ENCODE measurements at places on chromosomes 6 and 20.

DNA sequence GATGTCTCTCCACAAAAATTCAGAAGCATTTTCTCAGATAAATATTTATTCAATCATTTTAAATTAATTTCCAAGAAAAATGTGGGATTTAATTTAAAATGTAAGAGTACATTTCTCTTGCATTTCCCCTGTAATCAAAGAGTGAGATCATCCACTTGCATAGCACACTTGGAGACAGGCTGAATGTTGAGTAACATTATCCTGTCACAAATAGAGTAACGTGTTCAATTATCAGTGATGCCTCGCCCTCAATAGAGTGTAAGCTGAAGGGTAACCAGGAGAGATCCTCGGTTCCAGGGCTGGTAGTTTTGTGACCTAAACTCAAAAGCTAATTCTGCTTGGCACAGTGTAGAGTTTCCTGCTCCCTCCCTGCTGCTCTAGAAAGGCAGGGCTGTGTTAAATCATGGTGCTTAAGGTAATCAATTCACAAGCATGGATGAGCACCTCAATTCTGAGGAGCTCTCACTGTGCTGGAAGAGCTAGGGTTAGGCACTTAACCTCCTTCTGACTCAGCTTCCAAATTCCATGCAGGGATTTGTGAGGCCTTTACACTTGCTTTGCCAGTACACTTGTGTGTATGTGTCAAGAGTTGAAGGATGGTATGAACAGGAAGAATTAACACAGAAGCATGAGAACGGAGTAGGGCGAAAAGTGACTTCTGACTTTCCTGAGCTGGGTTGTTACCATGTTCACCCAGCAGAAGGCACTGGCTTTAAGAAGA, 56.6 kb downstream of the MMUT start:
- DNase-seq = no peak

- peak; percentile 26 for DNase-seq
These were observed 261.2 kb downstream of the PTPRK start for GRCh38 chr6:128259029-128259724.

- no peak for DNase-seq
These were observed 10.9 kb downstream of the EPB41L2 start for GRCh38 chr6:131052181-131052580.

- no peak for DNase-seq
These were observed 147.0 kb downstream of the MYB start for GRCh38 chr6:135328136-135328535.

- no peak for DNase-seq
These were observed 608.4 kb downstream of the EPHA7 start for GRCh38 chr6:92810913-92811312.

DNA sequence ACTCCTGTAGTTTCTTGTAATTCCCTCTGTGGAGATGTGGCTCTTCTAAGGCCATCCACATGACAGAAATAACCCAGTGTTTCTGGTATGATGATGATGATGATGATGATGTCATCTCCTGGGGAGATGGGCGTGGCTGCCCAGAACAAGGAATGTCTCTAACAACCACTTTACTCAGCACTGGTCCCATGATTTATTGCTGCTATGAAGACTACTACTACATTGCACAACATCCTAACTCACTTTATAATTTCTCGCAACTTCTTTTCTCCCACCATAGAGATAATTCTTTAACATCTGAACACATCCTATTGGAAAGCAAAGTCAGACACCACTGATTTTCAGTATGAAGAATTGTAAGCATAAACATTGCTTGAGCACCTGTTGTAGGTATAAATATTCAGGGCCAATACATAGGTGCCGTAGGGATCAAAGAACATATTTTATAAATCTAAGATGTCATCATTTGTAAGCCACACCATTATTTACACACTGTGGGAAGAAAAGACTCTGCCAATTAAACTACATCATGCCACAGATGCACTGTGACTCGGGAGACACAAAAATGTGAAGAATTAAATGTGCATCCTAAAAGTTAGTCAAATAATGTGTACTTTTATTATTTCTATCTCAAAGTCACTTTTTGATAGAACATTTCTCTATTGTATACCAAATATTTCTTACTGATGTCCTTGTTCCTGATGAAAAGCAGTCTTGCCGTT, 6.4 kb downstream of the TPMT start:
- no peak for DNase-seq

DNA sequence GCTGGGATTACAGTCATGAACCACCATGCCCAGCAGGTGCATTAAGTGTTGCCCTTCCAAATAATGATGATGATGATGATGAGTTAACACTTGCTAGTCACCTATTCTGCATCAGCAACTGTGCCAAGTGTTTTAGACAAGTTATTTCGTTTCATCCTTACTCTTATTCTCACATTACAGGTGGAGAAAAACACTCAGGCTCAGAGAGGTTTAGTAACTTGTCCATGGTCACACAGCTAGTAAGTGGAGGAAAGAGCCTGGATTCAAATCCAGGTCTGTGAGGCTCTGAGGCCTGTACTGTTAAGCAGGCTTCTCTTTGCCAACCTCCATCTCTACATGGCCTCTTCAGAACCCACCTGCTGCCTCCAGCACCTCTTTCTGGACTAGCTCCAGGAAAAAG, 70.8 kb downstream of the MDGA1 start:
- DNase-seq = no peak

GRCh38 chr6:127900935-127901334, at the start of gene THEMIS:
Gene THEMIS, minus strand, starts transcription at chr6:127901058. Its CDS starts 126 bp downstream, at chr6:127900932.
- peak; percentile 57 for DNase-seq

DNA sequence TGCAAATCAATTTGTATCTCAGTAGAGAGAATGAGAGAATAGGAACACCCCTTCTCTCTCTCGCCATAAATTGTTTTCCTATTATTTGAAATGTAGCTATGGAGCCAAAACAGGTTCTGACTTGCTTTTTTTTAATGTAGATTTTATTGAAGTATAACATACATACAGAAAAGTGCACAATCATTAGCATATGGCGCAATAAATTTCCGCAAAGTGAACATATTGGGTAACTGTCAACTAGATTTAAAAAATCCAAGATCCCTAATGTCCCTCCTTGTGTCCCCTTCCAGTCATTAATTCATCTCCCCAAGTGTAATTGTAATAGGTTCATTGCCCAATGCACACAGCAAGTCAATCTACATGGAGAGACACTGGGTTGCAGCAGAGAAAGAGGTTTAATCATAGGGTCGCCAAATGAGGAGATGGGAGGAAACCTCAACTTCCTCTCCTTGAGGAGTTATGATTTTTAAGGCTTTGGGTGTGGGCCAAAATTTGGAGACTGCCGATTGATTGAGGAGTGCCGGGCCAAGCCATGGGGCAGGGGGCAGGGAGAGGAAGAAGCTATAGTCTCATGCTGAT, 43.3 kb upstream of the TGM3 start:
- DNase-seq = no peak

- peak; percentile 46 for DNase-seq
These were observed 517.6 kb downstream of the CD83 start for GRCh38 chr6:14635195-14635594.

GRCh38 chr6:52499681-52500236, 77.1 kb downstream of the TRAM2 start:
- no peak for DNase-seq

- no peak for DNase-seq
These were observed 359 bp downstream of the PHIP start for GRCh38 chr6:79077715-79078074.

GRCh38 chr6:41786451-41787218, 859 bp upstream of the TOMM6 start:
- peak; percentile 95 for DNase-seq

GRCh38 chr6:110828396-110828795, 13.1 kb upstream of the CDK19 start:
- DNase-seq = no peak

DNA sequence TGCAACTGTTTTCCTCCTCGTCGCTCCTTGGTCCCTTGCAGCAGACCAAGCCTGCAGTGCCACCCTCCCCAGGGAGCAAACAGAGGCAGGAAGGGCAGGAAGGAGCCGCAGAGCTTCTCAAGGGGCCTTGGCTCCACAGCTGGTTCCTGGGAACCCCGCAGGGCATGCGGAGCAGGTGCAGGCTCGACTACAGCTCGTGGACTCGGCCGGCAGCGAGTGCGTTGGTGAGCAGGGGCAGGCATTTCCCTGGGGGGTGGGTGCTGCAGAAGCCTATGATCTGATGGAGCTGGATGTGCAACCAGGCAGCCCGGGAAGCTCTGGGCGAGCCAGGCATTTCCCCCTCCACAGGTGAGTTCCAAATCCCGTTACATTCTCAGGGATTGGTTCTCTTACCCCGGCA, 37.1 kb downstream of the FRMD1 start:
- no peak for DNase-seq

DNA sequence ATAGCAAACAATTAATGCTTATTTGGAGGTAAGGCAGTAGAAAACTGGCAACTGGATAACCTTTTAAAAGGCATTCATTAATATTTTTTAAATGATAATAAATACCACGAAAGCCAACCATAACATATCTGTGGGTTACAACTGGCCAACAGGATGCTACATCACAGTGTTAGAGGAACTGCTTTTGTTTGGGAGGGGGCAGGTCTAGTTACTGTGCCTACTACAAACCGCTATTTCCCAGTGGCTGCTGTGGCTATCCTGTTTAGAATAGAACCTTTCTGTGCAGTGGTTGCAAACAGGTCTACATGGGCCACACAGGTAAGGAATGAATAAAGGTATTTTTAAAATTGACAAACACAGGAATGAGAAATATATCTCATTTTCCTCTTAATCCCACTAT, 976 bp downstream of the PIGT start:
- no peak for DNase-seq

GRCh38 chr6:74925683-74926082, 280.2 kb downstream of the COL12A1 start:
- DNase-seq = no peak

- DNase-seq = no peak
These were observed 28.5 kb downstream of the THBS2 start for GRCh38 chr6:169225131-169225576.

DNA sequence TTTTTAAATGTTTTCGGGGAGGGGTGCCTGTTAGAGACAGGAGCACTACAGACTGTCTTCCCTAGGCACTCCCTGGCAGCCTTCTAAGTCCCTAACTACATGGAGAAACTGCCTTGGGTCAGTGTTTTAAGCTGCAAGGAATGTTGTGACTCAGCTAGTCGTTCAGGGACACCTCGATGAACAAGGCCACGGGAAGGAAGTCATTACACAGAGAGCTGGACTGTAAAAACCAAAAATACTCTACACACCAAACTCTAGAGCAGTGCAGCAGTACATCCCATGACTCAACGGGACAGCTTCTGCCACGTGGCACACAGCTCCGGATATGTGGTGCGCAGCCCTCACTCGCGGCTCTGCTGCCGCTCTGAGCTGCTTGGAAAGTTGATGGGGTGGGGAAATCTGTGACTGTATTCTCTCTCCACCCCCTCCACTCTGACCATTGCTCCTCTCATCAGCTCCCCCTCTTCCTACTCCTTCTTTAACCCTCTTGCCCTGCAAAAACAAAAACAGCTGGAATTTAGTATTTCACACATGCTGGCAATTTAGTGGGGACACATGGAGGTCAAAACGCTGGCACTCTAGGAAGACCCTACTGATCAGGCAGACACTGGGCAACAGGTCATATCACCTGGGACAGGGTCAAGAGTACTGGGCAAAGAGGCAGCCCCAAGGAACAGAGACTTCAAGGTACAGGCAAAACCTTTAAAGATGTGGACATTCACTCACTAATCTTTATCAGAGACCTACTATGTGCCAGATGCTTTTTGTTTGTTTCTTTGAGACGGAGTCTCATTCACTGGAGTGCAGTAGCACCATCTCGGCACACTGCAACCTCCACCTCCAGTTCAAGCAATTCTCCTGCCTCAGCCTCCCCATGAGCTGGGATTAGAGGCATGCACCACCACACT, 10.9 kb upstream of the LPIN3 start:
- peak; percentile 27 for DNase-seq

GRCh38 chr20:49490689-49491088, 8.2 kb upstream of the KCNB1 start:
- no peak for DNase-seq

GRCh38 chr6:28402197-28402596, 2.6 kb upstream of the ZSCAN12 start:
- DNase-seq = no peak

DNA sequence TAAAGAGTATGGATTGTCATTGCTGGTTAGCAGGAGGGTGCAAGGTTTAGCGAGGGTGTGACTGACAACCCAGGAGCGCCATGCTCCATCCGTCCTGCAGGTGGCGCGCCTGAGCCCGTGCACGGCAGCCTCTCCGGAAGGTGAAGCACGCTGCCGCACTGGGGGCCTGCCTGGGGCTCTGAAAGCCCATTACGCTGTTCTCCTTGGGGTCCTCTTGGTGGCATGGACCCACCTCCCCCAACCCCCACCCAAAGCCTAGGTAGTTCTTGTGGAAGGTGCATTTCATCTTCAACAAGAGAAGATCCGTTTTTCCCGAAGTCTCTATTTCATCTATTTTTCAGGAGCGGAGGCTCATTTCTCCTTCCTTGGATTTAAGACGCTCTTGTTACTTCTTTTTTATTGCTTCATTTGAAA, 197.4 kb upstream of the KCNG1 start:
- DNase-seq = peak; percentile 51

- no peak for DNase-seq
These were observed 1.7 kb downstream of the TAP2 start for GRCh38 chr6:32836873-32837272.

DNA sequence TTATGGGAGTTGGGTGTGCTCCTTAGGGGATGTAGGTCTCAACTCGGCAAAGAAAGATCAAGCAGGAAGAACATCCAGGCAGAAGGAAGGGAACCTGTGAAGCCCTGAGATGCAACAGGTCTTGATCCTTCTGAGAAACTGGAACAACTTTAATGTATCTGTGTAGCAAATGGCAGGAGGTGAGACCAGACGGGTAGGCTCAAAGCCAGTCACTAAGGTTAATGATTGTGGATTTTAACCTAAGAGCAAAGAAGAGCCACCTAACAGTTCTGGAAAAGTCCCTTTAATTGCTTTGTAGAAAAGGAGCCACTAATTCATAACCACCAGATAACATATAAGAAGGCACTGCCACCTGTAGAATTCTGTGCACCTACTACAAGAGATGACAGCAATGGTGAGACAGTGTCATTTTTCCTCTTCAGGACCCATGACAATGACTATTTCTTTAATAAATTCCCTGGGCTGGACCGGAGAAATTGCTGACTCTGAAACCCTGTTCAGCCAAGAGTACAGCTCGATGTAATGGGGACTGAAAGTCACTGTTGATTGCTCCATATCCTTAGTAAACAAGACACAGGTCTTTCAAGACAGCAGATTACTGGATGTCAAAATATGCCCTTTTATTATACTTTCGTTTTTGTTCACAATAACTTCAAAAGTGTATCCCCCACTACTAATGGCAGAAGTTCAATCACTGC, 326.2 kb downstream of the CBLN4 start:
- no peak for DNase-seq

GRCh38 chr20:40462566-40462965, 226.5 kb downstream of the MAFB start:
- DNase-seq = no peak

- no peak for DNase-seq
These were observed 32.3 kb upstream of the SCUBE3 start for GRCh38 chr6:35181308-35181932.

DNA sequence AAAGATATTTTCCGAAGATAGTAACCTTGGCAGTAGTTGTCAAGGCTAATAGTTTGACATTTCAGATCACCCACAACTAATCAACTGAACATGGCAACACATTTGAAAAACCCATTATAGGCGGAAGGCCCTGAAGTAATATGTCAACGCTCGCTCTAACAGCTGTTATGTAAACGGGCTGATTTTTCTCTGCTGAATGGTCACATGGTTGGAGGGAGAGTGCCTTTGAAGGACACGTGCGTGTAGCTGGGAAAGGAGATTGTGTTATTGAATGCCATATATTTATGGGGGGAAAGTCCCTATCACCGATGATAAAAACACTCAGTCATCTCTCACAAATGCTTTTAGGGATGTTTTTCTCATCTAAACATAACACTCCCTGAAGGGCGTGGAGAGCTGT, 160.0 kb upstream of the RALGAPA2 start:
- no peak for DNase-seq
